ENCODE measurements at places on chromosomes 5 and 9. TPM values are rescaled to one million over a fixed set of nuclear protein-coding genes. Genes with fewer than 3 reads are reported as not detected.

DBH gene
- total RNA-seq, result 0.48 TPM

SLC34A3 gene
- total RNA-seq, result 0.65 TPM

TRAF1 gene
- total RNA-seq, result 5.8 TPM

IRX1 gene
- total RNA-seq, result 25.7 TPM

- H3K27me3 ChIP-seq, result no peaks in the 10 kb centered on the region
- H3K36me3 ChIP-seq, result no peaks in the 10 kb centered on the region
- no peak overlapping the region for H3K27ac ChIP-seq
- no peak overlapping the region for H3K4me3 ChIP-seq
- peak; percentile 33 for DNase-seq
Observed at GRCh38 chr9:3664044-3664443, 138.2 kb upstream of the RFX3 start.

DNA sequence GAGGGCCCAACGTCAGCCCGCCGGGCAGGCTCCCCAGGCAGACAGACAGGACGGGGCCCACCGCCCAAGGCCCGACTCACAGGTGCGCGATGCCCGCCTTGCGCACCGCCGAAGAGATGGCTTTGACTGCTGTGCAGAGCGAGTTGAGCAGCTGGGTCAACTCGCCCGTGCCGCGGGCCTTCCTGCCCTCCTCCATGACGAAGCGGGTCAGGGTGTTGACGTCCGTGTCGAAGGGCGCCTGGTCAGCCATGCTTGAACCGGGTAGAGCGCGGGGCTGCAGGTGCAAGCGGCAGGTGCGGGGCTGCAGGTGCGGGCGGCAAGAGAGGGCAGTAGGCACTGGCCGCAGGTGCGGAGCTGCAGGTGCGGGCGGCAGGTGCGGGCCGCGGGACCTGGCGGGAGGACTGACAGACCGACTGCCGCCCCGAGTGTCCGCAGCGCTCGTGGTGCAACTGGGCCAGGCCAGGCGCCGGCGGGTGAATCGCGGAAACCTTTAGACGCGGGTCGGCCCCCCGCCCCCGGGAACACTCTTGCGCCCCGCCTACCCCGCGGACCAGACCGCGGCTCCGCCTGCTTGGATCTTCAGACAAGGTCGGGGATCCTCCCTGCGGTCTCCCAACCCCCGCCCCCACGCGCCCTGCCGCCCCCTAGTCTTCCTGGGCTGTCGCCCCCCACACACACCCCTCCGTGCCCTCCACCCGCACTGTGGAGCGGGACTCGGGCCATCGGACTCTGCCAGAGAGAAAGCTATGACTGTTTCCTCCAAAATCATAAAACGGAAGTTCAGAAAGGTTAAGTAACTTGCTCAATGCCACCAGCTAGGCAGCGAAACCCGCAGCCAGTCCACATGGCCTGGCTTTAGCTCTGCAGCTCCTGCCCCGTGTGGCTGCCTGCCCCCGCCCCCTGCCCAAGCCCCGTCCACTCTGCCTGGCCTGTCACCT lies at the start of gene FBP1:
TSS of gene FBP1 (minus strand) at position 458 of the 938 bp plus-strand sequence. CDS start at position 250, 208 bp downstream.
- H3K4me3 ChIP-seq, result peak within 1 kb of the TSS; percentile 54
- H3K27me3 ChIP-seq, result peaks cover 2% of the 10 kb centered on the region
- peaks cover 10% of the 10 kb centered on the region for H3K4me1 ChIP-seq
- no peaks in the 10 kb centered on the region for H3K36me3 ChIP-seq

ACOT12 gene
- not detected for total RNA-seq

PCDHB12 gene
- total RNA-seq, result 2.8 TPM

DNA sequence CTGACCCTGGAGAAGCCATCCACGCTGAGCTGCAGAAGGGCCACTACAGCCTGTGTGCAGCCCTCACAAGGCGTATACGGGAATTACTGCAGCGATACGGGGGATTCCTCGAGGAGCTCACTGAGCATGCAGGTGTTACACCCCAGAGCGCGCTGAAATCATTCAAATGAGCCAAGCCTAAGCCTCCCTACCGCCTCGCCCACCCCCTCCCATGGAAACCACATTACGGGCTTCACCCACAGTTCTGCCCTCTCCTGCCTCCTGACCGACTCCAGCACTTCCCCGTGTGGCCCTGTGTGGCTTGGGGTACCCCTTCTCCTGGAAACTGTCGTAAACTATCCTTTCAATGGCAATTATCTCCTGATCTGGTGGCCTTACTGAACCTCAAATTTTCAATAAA lies 13.3 kb downstream of the SURF6 start:
- no peak overlapping the region for H3K4me3 ChIP-seq
- DNase-seq, result no peak
- no peaks in the 10 kb centered on the region for H3K4me1 ChIP-seq
- no peaks in the 10 kb centered on the region for H3K36me3 ChIP-seq

- no peak overlapping the region for H3K4me3 ChIP-seq
- H3K4me1 ChIP-seq, result no peaks in the 10 kb centered on the region
- H3K27ac ChIP-seq, result no peak overlapping the region
- H3K36me3 ChIP-seq, result peaks cover 20% of the 10 kb centered on the region
Observed at GRCh38 chr5:109852371-109853155, 162.8 kb downstream of the MAN2A1 start.

DNA sequence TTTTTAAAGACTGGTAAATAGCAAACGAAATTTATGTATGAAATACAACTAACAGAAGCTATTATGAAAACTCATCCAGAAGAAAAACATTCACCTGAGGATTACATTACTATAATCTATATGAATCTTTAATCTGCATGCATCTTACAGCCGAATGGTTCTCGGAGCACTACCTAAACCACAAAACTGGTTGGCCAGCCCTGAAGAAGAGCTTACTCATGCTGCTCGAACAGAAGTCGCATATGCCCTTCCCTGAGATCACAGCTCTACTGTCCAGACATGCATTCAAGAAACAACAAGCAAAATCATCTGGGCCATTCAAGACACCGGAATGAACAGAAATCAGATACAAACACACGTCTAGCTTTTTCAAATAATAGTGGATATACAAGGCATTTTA lies 931.0 kb upstream of the DMAC1 start:
- H3K4me3 ChIP-seq, result no peak overlapping the region
- H3K4me1 ChIP-seq, result peaks cover 31% of the 10 kb centered on the region
- H3K36me3 ChIP-seq, result peaks cover 11% of the 10 kb centered on the region
- DNase-seq, result no peak

DNA sequence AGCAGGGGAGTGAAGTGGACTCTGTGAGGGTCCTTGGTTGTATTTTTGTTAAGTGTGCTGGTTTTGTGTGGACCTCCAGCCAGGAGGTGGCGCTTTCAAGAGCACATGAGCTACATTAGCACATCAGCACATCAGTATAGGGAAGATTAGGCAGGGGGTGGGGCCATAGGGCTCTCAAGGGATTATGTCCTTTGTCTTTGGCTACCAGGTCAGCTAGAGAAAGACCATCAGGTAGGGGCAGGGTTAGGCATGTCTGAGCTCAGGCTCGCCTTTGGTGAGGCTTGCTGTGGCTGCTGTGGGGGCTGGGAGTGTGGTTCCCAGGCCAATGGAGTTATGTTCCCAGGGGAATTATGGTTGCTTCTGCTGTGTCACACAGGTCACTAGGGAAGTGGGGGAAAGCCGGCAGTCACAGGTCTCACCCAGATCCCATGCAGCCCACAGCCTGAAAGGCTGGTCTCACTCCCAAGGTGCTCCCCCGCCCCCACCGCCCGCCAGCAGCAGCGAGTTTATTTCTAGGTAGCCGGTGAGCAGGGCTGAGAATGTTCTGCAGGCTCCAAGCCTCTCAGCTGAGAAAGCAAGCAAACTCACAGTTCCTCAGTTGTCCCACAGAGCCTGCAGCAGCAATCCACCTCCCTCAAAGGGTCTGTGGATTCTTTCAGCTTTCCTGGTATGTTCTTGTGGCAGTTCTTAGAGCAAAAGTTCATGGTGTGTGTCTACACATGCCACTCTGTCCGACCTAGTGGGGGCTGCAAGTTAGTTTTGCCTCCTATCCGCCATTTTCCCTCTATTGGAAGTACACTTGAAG lies 13.7 kb downstream of the OR1J1 start:
- H3K4me3 ChIP-seq, result no peak overlapping the region
- DNase-seq, result no peak
- H3K4me1 ChIP-seq, result no peaks in the 10 kb centered on the region
- H3K27ac ChIP-seq, result no peak overlapping the region

All from lung (tissue), 17 donors.